LNCaP clone FGC (cell line): ENCODE measurements at places on chromosomes 1 and 21.

DNA sequence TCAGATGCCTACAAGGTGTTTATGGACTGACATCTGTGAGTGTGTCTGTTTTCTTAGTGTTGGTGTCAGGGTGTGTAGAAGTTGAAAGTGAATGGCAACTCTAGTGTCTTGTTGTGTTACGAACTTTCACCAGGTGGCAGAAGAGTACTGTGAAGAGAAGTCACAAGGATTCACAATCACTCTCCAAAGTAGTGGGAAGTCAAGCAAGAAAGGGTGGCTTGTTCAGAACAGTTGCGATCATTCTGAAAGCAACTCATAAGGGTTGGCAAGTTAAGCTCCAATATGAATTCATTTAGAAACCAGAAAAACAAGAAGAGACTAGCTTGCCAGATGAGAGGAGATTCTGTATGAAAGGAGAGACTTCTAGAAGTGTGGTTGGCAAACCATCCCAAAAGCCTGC is 86.1 kb downstream of the FASLG start:
- peak; percentile 50 for DNase-seq

DNA sequence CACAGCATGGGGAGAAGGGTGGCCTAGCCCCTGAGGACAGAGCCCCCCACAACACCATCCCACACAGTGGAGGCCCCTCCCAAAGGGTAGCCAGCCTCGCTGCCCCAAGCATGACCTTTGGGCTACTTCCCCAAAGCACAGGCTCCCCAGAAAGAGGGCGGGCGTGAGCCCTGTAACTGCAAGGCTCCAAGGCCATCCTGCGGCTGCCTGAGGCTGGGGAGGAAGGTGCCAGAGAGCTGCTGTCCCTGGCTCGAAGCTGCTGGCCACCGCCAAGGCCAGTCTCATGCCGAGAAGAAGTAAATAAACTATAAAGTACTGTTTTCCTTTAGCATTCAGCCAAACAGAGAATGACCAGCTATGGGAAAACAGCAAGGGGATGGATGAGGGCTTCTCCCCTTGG is 27.5 kb downstream of the UBASH3A start:
- DNase-seq = no peak

DNA sequence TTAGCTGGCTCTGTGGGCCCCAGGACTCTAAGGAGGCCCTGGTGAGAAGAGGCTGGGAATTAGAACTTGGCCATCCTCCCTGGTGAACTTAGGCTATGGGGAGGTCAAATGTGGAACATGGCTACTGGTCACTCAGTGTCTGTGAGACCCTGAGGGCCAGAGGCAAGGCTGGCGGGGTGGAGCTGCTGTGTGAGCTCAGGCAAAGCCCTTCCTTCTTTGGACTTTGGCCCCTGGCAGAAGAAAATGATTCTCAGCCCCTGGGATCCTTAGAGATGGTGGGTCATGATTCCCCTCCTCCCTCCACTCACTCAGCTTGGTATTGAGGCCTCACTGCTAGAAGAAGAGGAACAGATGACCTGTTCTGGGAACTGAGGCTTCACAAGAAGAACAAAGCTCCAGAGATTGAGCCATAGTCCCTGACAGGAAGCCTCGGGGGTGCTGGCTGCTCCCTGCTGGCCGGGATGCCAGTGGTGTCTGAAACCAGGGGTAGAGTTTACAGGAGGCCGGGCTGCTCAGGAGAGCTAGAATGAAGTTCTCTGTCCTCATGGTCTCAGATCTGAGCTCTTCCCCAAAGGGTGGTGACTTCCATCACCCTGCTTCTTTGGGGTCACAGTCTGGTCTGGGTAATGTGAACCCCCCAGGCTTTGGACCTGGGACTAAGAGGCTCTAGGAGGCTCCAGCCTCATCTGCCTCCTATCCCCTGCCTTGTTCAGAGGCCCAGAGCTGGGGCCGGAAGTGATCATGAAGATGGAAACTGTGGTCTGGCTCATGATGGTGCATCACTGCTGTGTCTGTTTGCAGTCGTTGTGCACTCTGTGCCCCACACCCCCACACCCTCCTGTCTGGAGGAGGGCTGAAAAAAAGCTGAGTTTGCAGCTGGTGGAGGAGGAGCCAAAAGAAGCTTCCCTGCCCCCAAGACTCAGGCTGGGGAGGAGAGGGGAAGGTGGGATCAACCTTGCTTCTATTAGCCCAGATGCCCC is 905 bp downstream of the BTBD19 start:
- DNase-seq = no peak

- DNase-seq = no peak
Measured at GRCh38 chr1:233224311-233224710, 71.2 kb downstream of the PCNX2 start.

- DNase-seq = no peak
Measured at GRCh38 chr1:67323087-67323486, 15.4 kb downstream of the IL12RB2 start.

GRCh38 chr1:105100102-105100501 is 1350.4 kb downstream of the AMY1C start:
- DNase-seq = no peak

DNA sequence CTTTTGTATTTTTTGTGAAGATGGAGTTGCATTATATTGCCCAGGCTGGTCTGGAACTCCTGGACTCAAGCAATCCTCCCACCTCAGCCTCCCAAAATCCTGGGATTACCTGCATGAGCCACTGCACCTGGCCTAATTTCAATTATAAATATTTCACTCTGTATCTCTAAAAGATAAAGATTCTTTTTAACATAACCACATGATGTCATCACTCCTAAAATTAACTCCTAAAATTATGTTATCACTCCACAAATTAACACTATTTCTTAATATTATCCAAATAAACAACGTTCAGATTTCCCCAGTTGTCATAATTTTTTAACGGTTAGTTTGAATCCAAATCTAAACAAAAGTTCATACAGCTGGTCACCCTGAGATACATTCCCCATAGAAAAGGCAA is 43.0 kb downstream of the DESI2 start:
- DNase-seq = no peak

DNA sequence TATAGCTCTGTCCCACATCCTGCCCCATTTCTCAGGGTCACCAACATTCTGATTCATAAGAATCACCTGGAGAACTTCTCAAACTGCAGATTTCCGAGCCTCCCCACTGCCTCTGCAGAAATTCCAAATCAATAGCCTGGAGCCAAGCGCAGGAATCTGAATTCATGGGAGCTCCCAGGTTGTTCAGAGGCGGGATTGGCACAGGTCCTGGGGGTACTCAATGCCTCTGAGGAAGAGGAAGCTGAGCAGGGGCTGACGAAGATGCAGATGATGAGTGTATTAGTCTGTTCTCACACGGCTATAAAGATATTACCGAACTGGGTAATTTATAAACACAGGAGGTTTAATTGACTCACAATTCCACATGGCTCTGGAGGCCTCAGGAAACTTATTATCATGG is 455.5 kb downstream of the MATN1 start:
- no peak for DNase-seq

DNA sequence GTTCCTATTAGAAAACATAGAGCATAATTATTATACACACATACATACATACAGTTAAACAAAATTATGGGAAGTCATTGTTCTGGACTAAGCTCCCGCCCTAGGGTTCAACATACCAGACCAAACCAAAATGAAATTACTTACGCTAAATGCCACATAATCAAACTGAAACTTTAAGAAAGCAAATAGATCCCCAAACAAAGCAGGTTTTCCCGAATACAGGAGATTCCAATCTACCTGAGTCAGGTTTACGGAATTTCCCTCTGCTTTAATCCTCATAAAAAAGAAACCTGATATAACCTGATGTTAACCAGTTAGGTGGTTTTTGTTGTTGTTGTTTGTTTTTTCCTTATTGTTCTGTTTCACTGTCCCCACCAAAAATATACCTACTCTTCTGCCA is 1886.9 kb downstream of the NCAM2 start:
- DNase-seq = no peak

DNA sequence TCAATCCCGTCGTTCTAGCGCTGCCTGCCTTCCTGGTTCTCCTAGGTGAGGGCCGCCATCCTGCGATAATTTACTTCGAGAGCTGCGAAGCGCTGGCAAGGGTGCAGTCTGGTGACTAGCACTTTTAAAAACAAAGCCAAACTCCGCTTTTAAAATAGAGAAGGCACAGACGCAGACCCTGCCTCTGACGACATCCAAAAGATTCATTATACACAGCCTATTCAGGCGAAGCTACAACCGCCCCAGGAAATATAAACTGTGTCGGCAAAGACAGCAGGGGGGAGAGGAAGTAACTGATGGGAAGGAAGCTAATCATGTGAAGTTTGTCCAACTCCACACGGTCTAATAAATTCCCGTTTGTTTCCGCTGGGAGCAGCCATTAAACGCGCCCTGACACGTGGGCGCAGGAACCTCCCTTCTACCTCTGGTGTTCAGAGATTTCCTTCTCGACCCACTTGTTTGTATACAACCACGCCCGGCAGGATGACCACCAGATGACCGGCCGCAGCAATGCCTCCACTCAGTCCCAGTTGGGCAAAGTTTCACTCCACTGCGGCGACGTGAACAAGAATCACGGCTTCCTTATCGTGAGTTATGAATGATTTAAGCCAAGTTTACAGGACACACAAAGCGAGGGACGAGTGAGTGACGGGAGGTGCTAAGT is 1.3 kb downstream of the GNG12 start:
- peak; percentile 49 for DNase-seq

DNA sequence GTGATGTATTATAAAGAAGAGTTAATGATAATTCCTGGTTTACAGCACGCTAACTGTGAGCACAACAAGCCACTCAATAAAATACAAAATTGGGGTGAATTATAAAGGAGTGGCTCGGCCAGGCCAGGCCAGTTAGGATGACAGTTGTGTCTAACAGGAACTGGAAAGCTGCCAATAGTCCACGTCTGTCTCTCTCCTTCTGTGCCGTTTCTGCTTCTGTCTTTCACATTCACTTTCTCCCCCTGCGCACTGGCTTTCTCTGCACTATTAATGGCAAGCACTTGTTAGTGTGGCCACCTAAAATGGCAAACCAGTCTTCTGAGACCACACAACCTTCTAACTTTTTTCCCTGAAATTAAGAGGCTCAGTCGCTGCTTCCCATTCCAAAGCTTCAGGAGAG is 394.3 kb downstream of the NTNG1 start:
- no peak for DNase-seq

GRCh38 chr1:185398599-185398998 is 81.6 kb upstream of the IVNS1ABP start:
- DNase-seq = no peak

DNA sequence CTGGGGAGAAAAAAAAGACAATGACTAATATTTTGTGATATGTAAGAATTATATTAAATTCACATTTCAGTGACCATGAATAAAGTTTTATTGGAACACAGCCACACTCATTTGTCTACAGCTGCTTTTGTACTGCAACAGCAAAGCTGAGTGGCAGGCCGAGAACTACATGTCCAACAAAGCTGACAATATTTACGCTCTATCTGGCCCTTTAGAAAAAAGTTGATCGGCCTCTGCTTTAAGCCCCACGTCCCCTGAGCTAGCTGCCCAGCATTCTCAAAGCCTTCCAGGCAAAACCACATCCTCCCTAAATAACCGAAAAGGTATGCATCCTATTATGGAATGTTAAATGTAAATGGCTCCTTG is 8.6 kb downstream of the SLC2A1 start:
- DNase-seq = no peak

DNA sequence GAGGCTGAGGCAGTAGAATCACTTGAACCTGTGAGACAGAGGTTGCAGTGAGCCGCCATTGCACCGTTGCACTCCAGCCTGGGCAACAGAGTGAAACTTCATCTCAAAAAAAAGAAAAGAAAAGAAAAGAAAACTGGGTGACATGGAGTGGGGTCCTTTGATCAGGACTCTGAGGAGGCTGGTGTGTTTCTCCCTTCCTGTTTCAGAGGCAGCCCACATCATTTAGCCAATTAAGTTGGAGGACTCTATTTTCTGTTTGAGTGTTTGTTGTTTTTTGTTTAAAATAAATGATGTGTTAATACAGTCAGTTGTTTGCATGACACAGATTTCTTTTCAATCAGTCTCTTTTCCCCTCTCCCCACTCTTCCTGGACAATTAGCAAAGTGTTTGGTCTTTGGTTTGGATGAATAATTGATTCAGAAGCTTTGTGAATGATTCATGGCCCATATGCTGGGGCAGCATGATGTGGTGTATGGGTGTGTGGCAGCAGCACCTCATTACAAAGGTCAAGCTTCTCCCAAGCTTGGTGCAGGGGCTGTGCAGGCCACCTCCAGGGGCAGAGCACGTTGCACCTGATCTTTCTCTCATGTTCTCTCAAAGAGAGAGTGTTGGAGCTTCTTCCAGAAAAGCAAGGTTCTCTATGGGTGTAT is 48.8 kb downstream of the CACNA1E start:
- no peak for DNase-seq

DNA sequence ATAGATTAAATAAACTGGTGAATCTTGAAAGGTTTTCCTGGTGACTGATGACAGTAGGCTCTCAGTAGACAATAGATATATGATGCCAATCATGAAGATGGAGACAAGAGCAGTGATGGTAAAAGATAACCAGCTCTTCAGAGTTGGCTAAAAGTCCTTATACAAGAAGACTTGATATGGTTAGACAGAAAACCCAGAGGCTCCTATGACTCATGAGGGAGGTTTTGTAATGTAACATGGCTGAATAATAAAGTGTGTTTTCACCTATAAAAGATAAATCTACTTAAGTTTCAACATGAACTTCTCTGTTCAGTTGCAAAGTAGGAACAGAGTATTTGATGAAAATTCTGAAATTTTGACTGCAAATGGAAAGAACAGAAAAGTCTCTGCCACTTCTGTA is 12.7 kb upstream of the CRNN start:
- DNase-seq = no peak

DNA sequence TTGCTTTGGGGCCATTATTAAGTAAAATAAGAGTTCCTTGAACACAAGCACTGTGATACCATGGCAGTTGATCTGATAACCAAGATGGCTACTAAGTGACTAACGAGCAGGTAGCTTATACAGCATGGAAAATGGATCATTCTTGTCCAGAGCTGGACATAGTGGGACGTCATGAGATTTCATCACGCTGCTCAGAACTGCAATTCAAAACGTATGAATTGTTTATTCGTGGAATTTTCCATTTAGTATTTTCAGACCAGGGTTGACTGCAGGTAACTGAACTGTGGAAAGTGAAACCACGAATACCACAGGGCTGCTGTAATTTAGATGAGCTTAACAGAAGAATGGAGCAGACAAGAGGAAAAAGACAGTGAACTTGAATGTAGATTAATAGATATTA is 38.9 kb downstream of the CCDC18 start:
- no peak for DNase-seq

DNA sequence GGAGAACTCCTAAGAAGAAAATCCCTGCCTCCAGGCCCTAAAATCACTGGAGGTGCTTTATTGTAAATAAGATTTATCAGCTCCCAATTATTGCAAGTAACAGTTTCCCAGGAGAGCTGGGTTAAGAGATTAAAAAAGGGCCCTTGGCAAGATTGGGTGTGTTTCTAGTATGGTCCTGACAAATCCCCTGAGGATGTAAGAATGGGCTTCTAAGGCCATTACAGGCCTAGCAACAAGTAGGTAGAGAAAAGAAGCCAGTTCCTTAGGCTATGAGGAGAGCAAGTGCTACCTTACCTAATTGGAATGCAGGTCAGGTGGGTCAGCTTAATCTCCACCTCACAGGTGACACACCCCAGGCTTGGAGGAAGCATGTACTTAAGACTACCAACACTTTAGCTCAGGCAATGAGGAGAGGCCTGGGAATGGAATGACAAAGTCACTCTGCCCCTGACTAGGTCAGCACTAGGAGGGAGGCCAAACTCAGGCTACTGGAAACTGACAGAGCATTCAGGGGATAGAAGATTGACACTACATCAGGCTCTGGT is 6.8 kb upstream of the OTUD7B start:
- DNase-seq = no peak
